ENCODE measurements at places on chromosomes 6 and 20. TPM values are rescaled to one million over a fixed set of nuclear protein-coding genes. Genes with fewer than 3 reads are reported as not detected.
A peak's percentile ranks its signal among the peaks of the same experiment; 100 is the strongest.

- H3K4me3 ChIP-seq: no peak overlapping the region
- peaks cover 2% of the 10 kb centered on the region for H3K27me3 ChIP-seq
- no peak for DNase-seq
- H3K27ac ChIP-seq: no peak overlapping the region
- H3K4me1 ChIP-seq: no peaks in the 10 kb centered on the region
Measured at GRCh38 chr6:139406577-139407343, 32.3 kb upstream of the CITED2 start.

DNA sequence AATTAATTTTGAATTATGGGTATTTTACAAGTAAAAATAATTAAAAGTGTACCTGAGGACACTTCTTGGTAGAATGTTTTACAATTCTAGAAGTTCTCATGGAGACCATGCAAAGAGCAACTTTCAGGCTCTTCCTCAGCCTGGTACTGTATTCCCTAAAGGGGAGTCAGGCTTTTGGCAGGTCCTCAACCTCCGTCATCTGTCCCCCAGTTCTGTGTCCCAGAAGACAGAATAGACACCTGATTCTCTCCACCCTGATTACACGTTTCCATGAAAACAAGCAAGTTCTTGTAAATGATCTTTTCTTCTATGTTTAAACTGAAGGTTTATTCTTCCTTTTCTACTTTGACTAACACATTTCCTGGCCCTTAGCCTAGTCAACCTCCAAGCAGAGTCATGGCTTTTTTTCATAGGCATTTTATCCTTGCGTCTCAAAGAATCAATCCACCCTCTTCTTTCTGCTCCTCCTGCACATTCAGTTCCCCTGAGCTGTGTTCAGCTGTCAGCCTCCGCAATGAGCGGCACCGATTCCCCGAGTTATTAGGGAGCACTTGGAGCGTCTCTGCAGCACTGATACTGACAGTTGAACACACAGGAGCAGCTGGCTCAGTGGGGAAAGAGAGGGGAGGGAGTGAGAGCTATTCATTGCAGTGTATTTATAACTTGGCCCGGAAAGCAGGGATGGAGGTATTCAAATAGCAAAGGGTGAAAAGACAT, 1082.4 kb upstream of the MAP3K7 start:
- no peaks in the 10 kb centered on the region for H3K4me1 ChIP-seq
- no peak overlapping the region for H3K27ac ChIP-seq
- H3K4me3 ChIP-seq: no peak overlapping the region
- no peak for DNase-seq
- H3K36me3 ChIP-seq: no peaks in the 10 kb centered on the region

- H3K4me1 ChIP-seq: no peaks in the 10 kb centered on the region
- no peak overlapping the region for H3K27ac ChIP-seq
- no peak for DNase-seq
- H3K4me3 ChIP-seq: no peak overlapping the region
- no peaks in the 10 kb centered on the region for H3K36me3 ChIP-seq
Measured at GRCh38 chr20:9927224-9927623, 88.3 kb upstream of the PAK5 start.

DNA sequence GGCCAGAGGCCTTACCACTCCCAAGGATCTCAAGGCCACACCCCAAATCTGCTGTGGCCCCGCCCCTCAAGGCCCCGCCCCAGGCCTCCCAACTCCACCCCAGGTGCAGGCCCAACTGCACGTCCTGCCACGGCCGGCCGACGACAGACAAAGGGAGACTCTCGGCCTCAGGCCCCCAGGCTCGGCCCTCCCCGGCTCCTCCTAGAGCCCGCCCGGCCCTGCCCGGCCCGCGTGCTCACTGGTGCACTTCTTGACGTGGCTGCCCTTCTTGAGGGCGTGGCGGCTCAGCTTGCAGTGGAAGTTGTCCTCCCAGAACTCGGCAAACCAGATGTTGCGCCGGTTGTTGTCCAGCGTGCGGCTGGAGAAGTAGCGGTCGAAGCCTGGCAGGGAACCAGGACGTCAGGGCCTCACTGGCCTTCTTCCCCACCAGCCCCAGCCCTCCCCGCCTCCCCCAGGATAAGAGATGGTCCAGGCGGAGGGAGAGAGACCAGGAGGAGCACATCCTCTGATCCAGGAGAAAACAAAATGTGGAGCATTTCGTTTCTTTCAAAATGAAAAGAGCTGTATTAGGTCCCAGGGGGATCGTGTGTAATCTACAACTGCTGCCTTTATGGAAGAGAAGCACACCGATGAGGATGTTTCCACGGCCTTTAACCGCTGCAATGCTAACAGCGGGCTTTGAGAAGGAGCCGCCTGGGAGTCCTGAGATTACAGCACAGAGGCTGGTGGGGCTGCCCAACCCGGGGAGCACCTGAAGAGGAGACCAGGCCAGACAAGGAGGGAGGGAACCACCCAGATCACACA, 89.4 kb downstream of the GRM4 start:
- H3K27me3 ChIP-seq: no peaks in the 10 kb centered on the region
- H3K4me3 ChIP-seq: no peak overlapping the region
- no peaks in the 10 kb centered on the region for H3K4me1 ChIP-seq

DNA sequence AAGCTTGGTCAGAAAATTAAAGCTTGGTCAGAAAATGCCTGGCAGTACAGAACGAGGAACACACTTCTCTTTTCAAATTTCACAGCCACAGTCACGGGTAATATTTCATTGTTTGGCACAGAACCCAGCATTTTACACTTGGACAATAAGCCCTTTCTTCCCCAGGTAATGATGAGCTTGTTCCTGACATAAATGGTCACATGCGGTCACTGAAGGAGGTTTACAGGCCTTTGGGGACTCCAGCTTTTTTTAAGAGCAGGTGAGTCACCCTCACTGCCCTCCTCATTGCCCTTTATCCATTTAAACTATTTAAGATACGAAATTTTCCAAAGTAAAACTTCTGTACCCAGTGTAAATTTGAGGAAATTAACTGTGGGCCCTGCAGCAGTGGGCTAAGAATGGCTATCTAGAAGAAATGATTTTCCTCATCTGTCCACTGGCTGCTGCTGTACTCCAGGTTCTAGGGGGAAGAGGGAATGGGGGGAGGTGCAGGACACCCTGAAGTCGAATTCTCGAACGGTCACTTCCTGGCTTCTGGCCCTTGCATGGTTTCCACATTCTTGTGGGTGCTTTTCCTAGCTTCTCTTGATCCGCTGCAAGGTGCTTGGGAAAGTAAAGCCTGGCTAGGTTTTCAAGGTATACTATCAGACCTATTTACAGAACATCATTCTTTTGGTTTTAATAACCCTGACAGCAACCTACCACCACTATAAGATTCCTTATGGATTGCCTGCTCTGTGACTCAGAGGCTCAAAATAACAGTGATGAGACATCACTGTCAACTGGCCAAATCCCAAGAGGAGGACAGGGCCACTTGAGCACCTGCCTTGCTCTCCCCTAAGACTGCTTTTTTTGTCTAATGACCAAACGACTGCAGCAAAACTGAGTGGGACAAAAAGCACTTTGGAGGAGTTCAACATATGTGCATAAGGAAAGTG, 75.8 kb downstream of the PREP start:
- no peak overlapping the region for H3K4me3 ChIP-seq
- H3K27ac ChIP-seq: no peak overlapping the region
- H3K27me3 ChIP-seq: no peaks in the 10 kb centered on the region
- DNase-seq: no peak
- peaks cover 84% of the 10 kb centered on the region for H3K36me3 ChIP-seq
- no peaks in the 10 kb centered on the region for H3K4me1 ChIP-seq

DNA sequence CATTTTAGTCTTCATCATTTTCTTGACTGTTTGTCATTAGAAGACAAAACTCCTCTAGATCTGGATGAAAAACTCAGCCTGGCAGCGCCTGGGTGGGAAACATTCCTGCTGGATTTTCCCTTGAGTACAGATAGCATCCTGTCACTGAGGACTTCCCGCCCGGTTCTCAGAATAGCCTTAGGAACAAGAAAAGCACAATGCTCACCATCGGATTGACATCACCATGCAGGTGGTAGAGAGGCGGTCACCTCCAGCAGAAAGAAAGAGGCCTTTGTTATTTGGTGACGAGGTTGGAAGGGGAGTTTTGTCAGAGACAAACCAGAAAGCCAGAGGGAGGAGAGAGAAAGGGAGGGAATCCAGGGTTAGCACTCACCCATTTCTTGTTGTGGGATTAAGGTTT, 39.8 kb downstream of the KIF25 start:
- H3K4me3 ChIP-seq: no peak overlapping the region
- H3K36me3 ChIP-seq: no peaks in the 10 kb centered on the region
- H3K27ac ChIP-seq: no peak overlapping the region

DNA sequence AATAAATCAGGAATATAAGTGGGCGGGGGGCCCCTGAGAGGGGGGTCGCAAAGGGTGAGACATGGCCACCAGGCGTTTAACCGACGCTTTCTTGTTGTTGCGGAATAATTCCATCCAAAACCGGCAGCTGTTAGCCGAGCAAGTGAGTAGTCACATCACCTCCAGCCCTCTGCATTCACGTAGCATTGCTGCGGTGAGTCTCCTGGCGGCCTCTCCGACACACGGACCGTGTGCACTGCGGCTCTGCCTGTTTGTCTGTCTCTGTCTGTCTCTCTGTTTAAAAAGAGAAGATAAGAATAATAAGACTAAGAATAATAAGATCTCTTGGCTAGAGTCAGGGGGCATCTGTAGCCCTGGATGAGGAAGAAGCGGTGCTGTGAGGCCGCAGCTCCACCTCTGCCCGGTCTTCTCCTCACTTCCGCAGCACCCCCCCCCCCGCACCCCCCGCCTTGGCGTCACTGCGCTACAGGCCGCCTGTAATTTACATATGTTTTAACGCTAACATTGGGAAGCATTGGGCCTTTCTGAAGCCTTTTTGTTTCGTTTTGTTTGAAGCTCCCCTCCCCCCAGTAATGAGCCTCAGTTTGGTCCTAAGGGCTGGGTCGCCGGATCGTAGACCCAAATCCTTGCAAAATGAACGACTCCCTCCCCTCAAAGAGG, 993 bp downstream of the STX16 start:
- no peaks in the 10 kb centered on the region for H3K27me3 ChIP-seq
- peak; percentile 66 for DNase-seq
- H3K27ac ChIP-seq: peak overlapping the region; percentile 96
- H3K4me1 ChIP-seq: peaks cover 53% of the 10 kb centered on the region
- H3K36me3 ChIP-seq: peaks cover 4% of the 10 kb centered on the region

- H3K27ac ChIP-seq: no peak overlapping the region
- no peaks in the 10 kb centered on the region for H3K27me3 ChIP-seq
- DNase-seq: no peak
- no peak overlapping the region for H3K4me3 ChIP-seq
Measured at GRCh38 chr20:14142171-14142570, 146.9 kb downstream of the MACROD2 start.

DNA sequence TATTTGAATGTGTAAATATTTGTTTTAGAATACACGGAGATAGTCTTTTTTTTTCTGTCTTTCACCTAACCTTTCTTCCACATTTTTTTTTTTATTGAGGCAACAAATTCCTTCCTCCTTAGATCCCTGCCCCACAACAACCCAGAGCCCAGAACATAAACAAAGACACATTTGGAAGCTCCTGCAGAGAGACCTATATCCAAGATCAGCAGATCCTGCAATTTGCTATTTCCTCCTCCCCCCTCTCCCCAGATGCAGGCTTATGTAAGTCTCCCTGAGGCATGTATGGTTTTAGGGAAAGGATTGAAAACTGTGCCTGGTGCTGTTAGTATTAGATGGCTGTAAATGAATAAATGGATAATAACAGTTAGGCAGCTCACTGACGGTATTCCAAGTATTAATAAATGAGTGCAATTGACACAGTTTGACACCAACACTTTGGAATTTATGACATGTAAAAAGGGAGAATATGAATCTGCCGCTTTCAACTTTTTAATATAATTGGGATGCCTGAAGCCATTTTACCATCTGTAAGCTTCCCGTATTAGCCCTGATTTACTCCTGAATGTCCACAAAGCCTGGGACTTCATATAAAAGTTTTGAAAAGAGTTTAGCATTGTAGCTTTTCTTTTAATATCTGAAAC, 608.3 kb upstream of the CITED2 start:
- no peak for DNase-seq
- no peaks in the 10 kb centered on the region for H3K4me1 ChIP-seq
- H3K4me3 ChIP-seq: no peak overlapping the region
- H3K36me3 ChIP-seq: no peaks in the 10 kb centered on the region

DNA sequence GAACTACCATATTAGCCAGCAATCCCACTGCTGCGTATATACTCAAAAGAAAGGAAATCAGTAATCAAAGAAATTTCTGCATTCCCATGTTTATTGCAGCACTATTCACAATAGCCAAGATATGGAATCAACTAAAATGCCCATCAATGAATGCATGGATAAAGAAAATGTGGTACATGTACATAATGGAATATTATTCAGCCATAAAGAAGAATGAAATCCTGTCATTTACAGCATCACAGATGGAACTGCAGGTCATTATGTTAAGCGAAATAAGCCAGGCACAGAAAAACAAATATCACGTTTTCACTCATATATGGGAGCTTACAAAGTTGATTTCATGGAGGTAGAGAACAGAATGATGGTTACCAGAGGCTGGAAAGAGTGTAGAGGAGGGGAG, 65.1 kb downstream of the ALDH8A1 start:
- peaks cover 5% of the 10 kb centered on the region for H3K27me3 ChIP-seq
- H3K4me3 ChIP-seq: no peak overlapping the region
- no peak for DNase-seq
- no peak overlapping the region for H3K27ac ChIP-seq
- H3K36me3 ChIP-seq: no peaks in the 10 kb centered on the region

DNA sequence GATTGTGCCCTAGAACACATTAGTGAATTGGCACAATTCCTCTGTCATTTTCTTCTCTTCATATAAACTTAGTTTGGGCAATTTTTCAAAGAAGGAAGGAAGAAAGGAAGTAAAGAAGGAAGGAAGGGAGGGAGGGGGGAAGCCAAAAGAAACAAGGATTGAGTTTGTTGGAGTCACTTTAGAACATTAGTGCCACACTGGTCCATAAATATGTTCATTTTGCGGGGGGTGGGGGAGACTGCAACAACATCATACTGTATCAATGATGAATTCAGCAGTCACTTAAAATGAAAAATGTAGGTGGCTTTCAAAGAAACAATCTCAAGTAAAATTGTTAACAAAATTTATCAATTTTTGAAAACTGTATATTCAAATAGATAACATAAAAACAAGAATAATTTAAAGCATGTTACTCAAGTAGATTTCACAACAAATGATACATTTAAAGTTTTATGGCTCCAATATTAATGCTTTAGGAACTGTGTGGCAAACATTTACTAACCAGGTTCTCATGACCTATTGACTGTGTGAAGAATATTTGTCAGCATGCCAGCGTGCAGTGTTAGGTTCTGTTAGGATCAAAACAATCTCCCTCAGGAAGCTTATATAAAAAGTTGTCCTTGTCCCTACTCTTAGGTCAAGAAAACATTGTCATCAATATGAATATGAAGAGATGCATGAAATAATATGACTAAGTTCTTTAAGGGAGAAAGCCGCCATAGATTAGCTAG, 208.1 kb upstream of the AGPAT4 start:
- H3K4me3 ChIP-seq: no peak overlapping the region
- no peaks in the 10 kb centered on the region for H3K36me3 ChIP-seq
- no peaks in the 10 kb centered on the region for H3K4me1 ChIP-seq
- no peak for DNase-seq
- H3K27me3 ChIP-seq: no peaks in the 10 kb centered on the region

The HAO1 gene
- total RNA-seq: not detected

The TMEM74B gene
- not detected for total RNA-seq

The SIM1 gene
- total RNA-seq: 0.64 TPM

The STX11 gene
- total RNA-seq: 30.1 TPM

The LAMA2 gene
- 0.47 TPM for total RNA-seq

Measured in CD4-positive, CD25-positive, alpha-beta regulatory T cell (primary cell).